ENCODE measurements at places on chromosomes 11 and 22.
A peak's percentile ranks its signal among the peaks of the same experiment; 100 is the strongest.

DNA sequence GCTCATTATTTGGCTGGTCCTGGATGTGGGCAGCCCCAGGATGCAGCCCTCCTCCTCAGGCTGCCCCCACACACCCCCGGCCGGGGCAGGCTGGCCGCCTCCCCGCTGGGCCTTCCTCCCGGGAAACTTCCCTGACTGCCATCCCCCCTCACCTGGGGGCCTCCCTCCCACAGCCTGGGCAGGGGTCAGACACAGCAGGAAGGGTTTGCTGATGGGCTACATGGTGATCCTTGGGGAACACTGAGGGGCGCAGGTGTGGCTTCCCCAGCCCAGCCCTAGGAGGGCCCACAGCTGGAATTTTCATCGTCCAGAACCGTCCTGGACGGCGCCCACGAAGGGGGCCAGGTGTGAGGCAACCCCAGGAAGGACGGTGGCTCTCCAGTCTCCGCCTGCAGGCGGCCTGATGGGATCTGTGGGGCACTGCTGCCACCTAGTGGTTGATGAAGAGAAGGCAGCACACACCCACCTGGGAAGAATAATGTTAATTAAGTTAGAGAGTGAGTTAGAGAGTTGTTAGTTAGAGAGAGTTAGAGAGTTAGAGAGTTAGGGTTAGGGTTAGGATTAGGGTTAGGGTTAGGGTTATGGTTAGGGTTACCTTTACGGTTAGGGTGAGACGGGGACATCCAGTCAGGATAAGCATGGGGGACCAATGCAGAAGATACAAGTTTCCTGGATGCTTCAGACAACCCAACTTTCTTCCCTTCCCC, 75.9 kb upstream of the PRR5 start:
- DNase-seq = peak; percentile 81

- DNase-seq = no peak
Measured at GRCh38 chr11:114915871-114916805, 237.8 kb downstream of the NXPE2 start.

DNA sequence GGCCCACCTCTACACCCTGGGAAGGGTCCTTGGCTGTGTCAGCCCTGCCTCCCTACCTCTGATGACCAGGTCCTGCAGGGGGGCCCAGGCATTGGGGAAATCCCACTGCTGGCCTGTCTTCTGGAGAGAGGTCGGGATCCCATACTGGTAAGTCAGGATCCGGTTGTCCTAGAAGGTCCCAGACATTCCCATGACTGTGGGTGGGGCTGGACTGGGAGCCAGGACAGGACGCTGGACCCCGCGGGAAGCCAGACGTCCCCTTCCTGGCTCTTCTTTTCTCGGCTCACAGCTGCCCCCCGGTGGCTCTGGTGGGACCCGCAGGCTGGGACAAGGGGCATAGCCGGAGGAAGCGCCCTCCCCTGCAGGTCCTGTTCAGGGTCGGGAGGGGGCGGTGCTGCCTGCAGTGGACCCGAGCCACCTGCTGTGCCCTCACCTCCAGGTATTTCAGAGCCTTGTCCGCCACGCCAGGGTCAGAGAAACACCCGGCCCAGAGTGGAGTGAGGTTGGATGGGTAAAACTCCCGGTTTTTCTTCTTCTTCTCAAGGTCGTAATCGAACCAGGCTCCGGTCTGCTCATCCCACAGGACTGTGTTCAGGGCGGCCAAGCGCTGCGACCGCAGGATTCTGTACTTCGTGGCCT, 20.0 kb downstream of the TREH start:
- peak; percentile 76 for DNase-seq

DNA sequence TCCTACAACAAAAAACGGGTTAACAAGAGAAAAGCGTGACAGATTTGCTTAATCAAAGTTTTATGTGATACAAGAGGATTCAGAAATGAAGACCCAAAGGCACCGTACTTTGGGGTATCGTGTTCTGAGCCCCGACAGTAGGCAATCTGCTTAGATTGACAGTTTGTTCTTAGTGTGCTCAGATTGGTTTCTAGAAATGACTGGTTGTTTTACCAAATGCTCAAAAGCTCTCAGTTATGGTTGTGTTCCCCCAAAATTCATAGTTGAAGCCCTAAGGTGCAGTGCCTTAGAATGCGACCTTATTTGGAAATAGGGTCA, 102.7 kb downstream of the RASSF10 start:
- no peak for DNase-seq

GRCh38 chr11:74437441-74438042, 29.8 kb downstream of the KCNE3 start:
- DNase-seq = no peak

DNA sequence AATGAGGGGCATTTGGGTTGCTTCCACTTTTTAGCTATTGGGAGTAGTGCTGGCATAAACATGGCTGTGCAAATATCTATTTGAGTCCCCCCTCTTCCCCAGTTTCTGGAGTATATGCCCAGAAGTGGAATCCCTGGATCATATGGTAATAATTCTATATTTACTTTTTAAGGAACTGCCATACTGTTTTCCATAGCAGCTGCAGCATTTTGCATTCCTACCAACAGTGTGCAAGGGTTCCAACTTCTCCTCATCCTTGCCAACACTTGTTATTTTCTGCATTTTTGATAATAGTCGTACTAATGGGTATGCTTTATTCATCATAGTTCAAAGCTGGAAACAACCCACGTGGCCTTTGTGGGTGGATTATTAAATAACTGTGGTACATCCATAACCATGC, 883.5 kb downstream of the TBC1D22A start:
- no peak for DNase-seq

- DNase-seq = no peak
Measured at GRCh38 chr11:113952588-113952987, 22.3 kb upstream of the HTR3A start.

DNA sequence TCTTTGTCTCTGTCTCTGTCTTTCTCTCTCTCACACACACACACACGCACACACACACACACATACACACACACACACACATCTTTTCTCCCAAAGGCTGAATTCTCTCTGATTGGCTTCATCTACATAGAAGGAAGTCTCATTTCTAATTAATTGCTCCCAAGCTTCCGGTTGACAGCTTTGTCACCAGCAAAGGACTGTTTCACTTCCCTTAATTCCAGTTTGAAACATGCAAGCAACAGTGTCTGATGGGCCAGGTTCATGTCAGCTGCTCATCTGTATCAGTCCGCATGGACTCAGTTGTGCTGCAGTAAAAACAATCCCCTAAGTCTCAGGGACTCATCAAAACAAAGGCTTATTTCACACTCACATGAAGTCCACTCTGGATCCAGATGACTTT, 16.2 kb upstream of the PVALB start:
- DNase-seq = no peak

GRCh38 chr11:6703247-6704063, 20.3 kb upstream of the MRPL17 start:
- DNase-seq = peak; percentile 82

DNA sequence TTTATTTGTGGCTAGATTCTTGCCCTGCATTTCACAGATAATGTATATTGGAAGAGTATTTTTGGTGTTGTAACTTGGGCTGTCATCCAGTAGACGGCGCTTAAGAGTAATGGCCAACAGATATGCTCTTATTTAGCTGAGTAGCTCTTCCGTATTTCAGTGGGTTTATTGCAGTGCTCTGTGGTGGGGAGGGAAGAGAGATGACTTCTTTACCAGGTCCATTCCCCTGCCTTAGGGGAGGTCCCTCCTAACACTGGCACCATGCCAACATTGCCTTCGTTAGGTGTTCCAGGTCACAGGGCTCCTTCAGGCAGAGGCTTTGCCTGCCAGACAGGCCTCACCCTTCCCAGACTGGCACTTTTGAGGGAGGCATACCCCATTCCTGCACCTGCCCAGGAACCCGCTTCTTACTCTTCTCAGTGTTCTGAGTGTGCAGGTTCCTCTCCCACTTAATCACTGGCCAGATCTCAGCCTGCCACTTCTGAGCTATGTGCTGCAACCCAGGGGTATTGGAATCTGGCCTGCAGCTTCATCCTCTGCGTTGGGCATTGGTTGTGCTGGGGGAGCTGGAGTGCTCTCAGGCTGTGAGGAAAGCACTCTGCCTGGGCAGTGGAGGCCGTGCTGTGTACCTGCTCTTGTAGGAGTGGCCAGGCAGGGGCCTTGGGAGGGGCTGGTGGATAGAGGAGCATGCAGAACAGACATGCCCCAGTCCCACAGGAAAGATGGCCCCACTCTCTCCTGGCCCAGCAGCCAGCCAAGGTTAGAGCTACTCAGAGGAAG, 29.4 kb upstream of the SLN start:
- DNase-seq = peak; percentile 67

DNA sequence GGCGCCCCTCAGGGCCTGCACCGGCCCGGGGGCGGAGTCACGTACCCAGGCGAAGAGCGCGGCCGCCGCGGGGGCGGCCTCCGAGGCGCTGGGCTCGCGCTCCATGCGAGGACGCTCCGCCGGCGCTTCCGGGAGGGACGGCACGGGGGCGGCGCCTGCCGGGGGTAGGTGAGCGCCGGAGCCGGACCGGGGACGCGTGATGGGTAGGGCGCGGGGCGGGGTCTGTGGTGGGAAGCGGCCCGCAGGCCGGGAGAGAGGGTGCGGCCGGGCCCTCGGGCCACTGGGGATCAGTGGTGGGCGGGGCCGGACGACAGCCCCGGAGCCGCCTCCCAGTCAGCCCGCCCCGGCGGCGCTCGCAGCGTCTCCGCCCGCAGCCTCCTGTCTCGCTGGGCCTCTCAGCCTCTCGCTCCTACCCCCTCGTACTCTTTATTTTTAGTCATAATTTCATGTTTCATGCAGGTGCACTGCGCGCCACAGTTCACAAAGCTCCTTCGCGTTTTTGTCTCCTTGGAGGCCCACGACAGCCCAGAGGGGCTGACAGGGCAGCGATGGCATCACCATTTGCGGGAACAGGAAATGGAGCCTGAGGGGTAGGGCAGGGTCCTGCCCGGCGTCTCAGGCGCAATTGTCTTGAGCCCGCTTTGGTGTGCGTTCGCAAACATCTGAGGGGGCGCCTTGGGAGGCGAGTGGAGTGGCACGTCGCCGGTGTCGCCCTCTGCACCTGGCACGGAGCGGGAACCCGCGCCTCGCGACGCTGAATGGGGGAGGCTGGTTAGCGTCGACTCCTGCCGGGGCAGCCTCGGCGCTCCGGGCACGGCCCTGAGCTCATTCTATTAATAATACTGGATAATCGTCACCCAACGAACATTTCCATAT, at the start of gene SERGEF:
SERGEF (minus strand) TSS at position 142 of the 876 bp plus-strand sequence; CDS start at position 105, 37 bp downstream.
- peak; percentile 94 for DNase-seq

DNA sequence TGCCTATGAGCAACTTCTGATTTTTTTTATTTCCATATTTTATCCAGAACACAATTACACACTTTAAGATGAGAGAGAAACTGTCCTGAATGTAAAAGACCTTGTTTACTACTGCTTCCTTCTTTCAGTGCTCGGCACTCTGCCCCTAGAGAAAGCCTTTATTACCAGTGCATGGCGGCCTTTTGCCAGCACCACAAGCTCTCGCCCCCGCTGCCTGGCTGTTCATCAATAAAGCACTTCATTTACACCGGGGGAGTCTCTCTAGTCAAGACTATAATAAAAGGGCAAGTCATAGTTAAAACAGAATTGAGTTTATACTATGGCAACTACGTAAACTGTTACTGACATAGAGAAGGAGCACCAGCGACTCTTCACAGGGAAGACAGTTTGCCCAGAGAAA, 259.5 kb downstream of the CADM1 start:
- DNase-seq = no peak

DNA sequence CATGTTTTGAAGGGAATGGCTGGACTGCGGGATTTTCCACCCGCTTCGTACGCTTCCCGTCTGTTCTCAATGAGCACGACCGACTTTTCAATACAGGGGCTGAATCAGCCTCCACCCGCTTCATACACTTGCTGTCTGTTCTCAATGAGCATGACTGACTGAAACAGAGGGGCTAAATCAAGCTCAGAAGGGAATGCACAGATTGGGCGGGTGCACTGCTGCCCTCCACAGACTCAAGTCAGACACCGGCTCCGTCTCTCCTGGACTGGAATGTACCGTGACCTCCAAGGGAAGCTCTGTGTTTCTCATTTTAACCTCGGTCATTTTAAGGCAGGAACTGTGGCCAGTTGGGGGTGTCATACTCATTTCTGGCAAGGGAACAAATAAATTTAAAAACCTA, 48.5 kb downstream of the BRD1 start:
- DNase-seq = no peak

- DNase-seq = no peak
Measured at GRCh38 chr22:26501996-26502395, 10.3 kb downstream of the TFIP11 start.

DNA sequence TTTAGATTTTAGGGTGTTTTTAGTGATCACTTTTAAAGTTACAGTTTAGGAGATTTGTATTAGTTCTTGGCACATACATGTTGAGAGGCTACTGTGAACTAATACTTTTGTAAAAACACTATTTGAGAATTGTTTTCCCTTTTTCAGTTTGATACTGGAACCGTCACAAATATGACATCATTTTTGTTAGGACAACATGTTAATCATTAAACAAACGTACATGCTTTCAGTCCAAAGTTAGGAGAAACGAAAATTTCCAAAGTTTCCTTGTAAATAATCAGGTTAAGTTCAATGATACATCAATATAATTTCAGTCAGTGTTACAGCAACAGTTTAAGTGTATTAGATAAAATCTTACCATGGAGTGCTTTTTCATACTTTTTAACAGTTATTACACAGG, 53.1 kb downstream of the SPECC1L start:
- DNase-seq = no peak

- no peak for DNase-seq
Measured at GRCh38 chr22:36985211-36985889, 33.9 kb downstream of the TST start.

DNA sequence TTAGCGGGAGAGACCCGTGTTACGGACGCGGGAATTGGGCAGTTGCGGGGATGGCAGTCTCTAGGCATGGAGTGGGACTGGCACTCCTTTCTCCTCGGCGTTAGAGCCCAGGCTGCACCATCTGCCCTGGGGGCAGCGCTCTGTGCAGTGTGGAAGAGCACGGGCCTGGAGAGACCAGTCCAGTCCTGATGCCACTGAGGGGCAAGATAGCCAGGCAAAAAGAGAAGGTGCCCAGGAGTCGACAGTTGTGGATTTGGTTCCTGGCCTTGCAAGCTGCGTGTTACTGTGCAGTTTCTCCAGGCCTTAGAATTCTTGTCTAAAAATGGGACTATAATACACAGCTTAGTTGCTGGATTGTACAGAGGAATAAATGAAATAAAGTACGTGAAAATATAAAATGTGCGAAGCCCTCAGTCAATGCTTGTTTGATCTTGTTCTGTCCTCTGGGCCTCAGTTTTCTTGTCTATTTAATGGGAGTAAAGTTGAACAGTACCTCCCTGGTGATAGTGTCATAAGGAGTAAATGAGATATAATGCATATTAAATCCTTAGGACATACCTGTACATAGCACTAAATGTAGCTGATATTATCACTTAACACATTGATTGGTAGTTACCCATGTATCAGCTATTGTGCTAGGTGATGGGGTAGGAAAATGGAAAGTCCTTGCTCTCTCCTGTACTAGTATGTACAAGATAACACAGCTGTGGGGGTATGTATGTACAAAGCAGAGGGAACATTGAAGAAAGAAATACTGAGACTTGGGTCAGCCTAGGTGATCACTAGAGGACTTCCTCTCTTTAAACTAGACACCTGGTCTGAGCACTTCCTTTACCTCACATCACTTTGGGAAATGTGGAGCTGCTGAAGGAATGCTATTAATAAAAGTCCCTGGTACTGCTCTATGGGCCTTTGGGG, 1.2 kb downstream of the ATXN10 start:
- DNase-seq = no peak

Data from common myeloid progenitor, CD34-positive (primary cell).